IPS DF 6.9 (cell line): ENCODE measurements at places on chromosomes 2 and 18.

- no peak overlapping the region for H3K27ac ChIP-seq
- peaks cover 3% of the 10 kb centered on the region; the same call in 1 of the 2 replicates for H3K4me1 ChIP-seq
- no peak overlapping the region for H3K4me3 ChIP-seq
- no peaks in the 10 kb centered on the region for H3K27me3 ChIP-seq
- no peak for DNase-seq
- no peaks in the 10 kb centered on the region for H3K36me3 ChIP-seq
Measured at GRCh38 chr2:124534028-124534427, 508.9 kb downstream of the CNTNAP5 start.

DNA sequence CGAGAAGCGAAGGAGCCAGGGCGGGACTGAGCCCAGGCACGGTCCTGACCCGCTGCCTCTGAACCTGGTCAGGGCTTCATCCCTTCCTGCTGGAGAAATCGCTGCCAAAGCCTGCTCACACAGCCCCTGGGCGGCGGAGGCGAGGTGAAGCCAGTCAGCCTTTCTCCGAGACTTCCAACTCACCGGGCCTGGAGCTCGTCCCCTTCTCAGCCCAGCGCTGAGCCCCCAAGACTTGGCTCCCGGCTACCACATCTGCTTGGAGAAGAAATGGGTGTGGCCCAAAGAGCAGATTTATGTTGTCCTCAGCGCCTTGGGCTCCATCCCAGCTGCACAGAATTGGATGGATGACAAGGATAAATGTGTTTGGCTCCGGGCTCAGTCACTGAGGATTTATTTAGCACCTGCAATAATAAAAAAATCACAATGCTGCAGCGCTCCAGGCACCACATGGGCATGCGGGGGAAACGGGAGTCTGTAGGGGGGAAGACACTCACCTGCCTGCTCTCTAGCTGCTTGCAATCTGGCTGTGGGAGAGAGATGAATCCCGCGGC, 64.9 kb downstream of the ACTR2 start:
- H3K27me3 ChIP-seq: 0 out of 2 replicates have a peak, but pooled peaks cover 2% of the 10 kb centered on the region
- no peak overlapping the region for H3K4me3 ChIP-seq
- DNase-seq: no peak
- H3K4me1 ChIP-seq: no peaks in the 10 kb centered on the region; the same call in 1 of the 2 replicates
- no peak overlapping the region for H3K27ac ChIP-seq

DNA sequence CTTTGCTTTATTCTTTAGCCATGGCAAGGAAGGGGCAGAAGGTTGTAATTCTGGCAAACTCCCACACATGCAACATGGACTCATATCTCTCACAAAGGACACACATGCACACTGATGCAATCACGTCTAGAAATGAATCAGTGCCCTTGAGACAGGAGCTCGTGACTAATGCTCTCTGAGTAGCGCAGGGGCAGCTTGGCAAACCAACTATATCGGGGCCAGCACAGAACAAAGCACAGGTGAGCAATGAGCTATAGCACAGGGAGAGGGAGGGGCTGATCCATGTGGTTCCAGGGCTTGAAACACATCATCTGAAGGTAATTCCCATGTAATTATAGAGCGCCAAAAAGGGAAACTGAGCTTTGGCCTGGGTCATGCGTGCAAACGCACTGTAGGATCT, 165.2 kb upstream of the KLF7 start:
- DNase-seq: no peak
- no peaks in the 10 kb centered on the region for H3K4me1 ChIP-seq
- H3K4me3 ChIP-seq: no peak overlapping the region
- no peaks in the 10 kb centered on the region for H3K27me3 ChIP-seq

DNA sequence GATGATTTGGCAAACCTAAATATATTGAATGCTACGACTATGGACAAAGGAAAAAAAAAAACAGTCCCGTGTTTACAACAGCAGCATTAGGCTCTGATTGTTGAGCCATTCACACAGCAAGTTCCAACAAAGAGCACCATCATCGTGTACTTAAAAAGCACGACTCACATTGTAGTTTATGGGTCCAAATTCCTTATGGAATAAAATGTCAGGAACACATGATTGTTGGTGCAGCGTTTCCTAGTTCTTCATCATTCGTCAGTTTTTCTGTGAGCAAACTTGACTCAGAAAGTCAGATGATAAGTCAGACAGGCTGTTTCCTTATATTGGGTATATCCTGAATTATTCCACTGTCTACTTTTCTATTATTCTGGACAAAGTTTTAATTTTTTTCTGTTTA, 10.0 kb upstream of the KIDINS220 start:
- no peak for DNase-seq
- H3K27ac ChIP-seq: no peak overlapping the region
- no peaks in the 10 kb centered on the region for H3K36me3 ChIP-seq
- H3K27me3 ChIP-seq: no peaks in the 10 kb centered on the region
- no peaks in the 10 kb centered on the region for H3K4me1 ChIP-seq

- no peak for DNase-seq
- H3K36me3 ChIP-seq: no peaks in the 10 kb centered on the region; the same call in 1 of the 2 replicates
Measured at GRCh38 chr2:173387079-173387478, 32.4 kb downstream of the CDCA7 start.

- no peaks in the 10 kb centered on the region for H3K4me1 ChIP-seq
- no peak overlapping the region for H3K27ac ChIP-seq
- DNase-seq: no peak
- no peaks in the 10 kb centered on the region for H3K36me3 ChIP-seq
Measured at GRCh38 chr2:41847744-41848441, 199.9 kb upstream of the PKDCC start.

DNA sequence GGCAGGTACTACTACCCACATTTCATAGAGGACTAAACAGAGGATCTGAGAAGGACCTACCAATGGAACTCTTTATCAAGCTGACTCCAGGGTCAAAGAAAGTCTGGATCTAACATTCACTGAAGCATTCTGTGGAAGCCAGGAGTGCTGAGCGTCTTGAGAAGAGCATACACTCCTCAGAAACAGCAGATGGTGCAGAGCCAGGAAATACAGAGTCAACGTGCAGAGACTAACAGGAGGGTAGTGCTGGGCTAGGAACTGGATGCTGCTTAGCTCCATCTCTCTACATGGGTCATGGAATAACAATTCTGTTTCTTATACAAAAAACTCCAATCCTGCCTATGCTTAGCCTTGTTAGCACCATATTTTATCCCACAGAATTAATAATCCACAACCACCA, 5.5 kb upstream of the SERTAD2 start:
- no peak overlapping the region for H3K27ac ChIP-seq
- H3K4me3 ChIP-seq: no peak overlapping the region
- DNase-seq: no peak
- no peaks in the 10 kb centered on the region; the same call in 1 of the 2 replicates for H3K27me3 ChIP-seq

DNA sequence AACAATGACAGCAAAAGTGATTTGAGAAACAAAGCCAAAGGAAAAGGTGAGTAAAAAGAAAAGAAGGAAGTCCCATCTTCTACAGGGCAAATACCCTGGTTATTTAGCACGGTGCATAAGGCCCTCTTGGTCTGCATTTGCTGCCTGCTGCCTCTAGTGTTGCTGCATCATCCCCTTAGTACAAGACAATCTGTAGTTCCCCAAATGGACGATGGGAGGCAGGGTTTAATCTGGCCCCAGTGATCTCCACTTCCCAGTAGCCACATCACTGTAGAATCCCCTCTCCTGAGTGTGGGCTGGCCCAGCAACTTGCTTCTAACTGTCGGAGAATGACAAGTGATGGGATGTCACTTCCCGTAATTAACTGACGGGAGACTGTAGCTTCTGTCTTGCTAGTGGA, 85.1 kb downstream of the CTAGE1 start:
- DNase-seq: no peak
- H3K27me3 ChIP-seq: peaks cover 4% of the 10 kb centered on the region
- H3K4me3 ChIP-seq: no peak overlapping the region
- no peaks in the 10 kb centered on the region for H3K36me3 ChIP-seq
- H3K4me1 ChIP-seq: no peaks in the 10 kb centered on the region; the same call in 1 of the 2 replicates

- DNase-seq: no peak
- no peaks in the 10 kb centered on the region for H3K4me1 ChIP-seq
- H3K4me3 ChIP-seq: no peak overlapping the region
- no peak overlapping the region for H3K27ac ChIP-seq
- H3K36me3 ChIP-seq: no peaks in the 10 kb centered on the region
Measured at GRCh38 chr18:59779979-59780378, 82.8 kb upstream of the CCBE1 start.

DNA sequence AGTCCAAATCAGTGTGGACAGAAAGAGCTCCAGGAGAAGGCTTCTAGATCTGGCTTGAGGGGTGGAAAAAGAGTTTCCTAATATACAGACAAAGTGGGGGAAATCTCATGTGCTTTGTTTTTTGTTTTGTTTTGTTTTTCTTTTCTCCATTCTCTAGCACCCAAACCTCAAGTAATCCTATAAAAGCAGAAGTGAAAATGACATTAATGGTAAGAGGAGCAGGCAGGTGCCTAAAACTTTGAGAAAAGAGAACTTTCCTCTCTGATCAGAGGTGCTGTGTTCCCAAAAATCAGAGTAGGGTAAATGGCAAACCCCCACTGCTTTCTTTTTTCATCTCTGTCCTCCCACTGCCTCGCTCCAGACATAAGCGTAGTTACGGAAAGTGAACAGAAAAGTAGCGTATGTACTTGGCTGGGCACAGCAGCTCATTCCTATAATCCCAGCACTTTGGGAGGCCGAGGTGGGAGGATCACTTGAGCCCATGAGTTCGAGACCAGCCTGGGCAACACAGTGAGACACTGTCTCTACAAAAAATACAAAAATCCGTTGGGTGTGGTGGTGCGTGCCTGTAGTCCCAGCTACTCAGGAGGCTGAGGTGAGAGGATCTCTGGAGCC, 77.8 kb downstream of the FAM161A start:
- H3K4me3 ChIP-seq: no peak overlapping the region
- no peaks in the 10 kb centered on the region for H3K4me1 ChIP-seq
- no peaks in the 10 kb centered on the region for H3K27me3 ChIP-seq
- H3K36me3 ChIP-seq: no peaks in the 10 kb centered on the region
- DNase-seq: no peak

DNA sequence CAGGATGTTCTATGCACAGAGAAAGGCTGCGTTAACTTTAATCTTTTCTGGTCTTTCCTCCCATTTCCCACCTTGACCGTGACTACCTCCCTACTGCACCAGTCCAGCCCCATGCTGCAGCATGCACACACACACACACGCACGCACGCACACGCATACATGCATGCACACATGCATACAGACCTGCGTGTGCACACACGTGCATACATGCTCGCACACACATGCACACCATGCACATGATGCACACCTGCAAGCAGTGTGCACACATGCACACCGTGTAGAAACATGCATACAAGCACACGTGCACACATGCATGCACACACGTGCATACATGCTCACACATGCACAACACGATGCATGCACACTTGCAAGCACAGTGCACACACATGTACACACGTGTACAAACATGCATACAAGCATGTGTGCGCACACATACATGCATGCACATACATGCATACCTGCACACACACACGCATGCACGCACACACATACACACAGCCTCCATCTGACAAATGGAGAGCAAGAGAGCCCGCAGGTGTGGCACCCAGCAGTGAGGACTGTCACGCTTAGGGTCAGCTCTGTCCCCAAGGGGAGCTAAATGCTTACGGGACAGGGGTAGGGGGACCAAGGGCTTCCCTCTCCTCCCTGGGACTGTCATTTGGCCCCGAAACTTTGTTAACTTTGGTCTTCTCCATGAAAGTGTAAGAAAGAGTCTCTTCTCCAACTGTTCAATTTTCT, 18.2 kb downstream of the SNORC start:
- 0 out of 2 replicates have a peak, but pooled peaks cover 2% of the 10 kb centered on the region for H3K4me1 ChIP-seq
- H3K27ac ChIP-seq: no peak overlapping the region
- H3K36me3 ChIP-seq: no peaks in the 10 kb centered on the region
- no peaks in the 10 kb centered on the region for H3K27me3 ChIP-seq

- no peak overlapping the region for H3K4me3 ChIP-seq
- no peak overlapping the region for H3K27ac ChIP-seq
- DNase-seq: no peak
Measured at GRCh38 chr2:275466-275865, 10.7 kb downstream of the ACP1 start.

GRCh38 chr18:58966005-58966677, 101.5 kb downstream of the ZNF532 start:
- 0 out of 2 replicates have a peak, but pooled peaks cover 1% of the 10 kb centered on the region for H3K4me1 ChIP-seq
- no peak overlapping the region for H3K27ac ChIP-seq
- H3K27me3 ChIP-seq: no peaks in the 10 kb centered on the region
- no peak overlapping the region for H3K4me3 ChIP-seq
- DNase-seq: no peak
- peaks cover 8% of the 10 kb centered on the region; the same call in 1 of the 2 replicates for H3K36me3 ChIP-seq

GRCh38 chr18:62767836-62768557, 52.7 kb downstream of the PHLPP1 start:
- no peak overlapping the region for H3K4me3 ChIP-seq
- H3K27me3 ChIP-seq: no peaks in the 10 kb centered on the region
- H3K36me3 ChIP-seq: no peaks in the 10 kb centered on the region
- DNase-seq: no peak

- H3K27me3 ChIP-seq: no peaks in the 10 kb centered on the region
- H3K4me1 ChIP-seq: no peaks in the 10 kb centered on the region
- H3K36me3 ChIP-seq: no peaks in the 10 kb centered on the region
- DNase-seq: no peak
- no peak overlapping the region for H3K4me3 ChIP-seq
Measured at GRCh38 chr18:61379827-61380226, 46.6 kb downstream of the CDH20 start.
